ENCODE measurements at places on chromosomes 12 and 14.

DNA sequence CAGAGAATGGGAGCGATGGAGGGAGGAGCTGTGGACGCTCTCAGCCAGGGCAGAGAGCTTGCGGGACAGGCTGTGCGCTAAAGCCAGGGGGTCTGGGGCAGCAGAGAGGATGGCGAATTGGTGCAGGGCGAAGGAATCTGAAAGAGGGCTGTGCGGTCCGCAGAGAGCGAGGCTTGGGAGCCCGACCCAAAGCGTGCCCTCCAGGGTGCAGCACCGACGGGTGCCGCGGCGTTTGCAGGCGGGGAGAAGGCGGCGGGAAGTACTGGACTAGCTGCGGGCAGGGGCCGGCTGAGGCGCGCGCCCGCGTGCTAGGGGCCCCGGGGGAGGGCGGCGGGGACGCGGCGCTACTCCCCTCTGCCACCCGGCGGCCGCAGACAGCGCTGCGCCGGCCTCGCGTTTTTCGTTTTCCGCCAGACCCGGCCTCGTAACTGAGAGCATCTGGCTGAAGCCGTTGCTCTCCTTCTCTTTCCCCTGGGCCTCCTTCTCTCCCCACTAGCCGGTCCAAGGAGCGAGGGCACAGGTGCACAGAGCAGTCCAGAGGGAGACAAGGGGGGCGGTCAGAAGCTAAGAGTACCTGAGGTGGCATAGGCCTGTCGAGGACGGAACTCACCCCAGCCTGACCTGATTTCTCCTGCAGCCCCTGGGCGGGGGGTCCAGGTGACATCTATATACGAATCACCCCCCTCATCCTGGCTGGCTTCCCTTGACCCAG lies 24.9 kb downstream of the SLC6A12 start:
- no peak for DNase-seq

- DNase-seq, result no peak
Observed at GRCh38 chr12:110314308-110314707, 33.3 kb downstream of the ATP2A2 start.

DNA sequence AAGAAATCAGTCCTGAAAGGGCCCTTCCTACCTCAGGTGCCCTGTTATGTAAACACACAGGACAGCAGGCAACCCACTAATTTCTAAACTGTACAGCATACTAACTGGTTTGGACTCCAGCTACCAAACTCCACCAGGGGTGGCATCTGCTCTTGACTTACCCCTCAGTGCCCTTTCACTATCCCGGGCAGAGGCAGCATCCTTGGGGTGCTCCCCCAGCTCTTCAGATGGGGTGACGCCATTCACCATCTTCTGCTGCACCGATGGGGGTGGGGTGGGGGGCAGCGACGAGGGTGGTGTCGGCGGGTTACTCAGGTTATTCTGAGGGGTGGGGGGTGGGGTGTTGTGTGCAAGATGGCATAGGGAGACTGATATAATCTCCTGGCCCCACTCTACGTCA lies 11.5 kb upstream of the PRKAG1 start:
- DNase-seq, result no peak

GRCh38 chr12:1797991-1798640 lies 22.2 kb upstream of the LRTM2 start:
- no peak for DNase-seq

- no peak for DNase-seq
Observed at GRCh38 chr12:106145539-106146447, 7.0 kb upstream of the NUAK1 start.

GRCh38 chr14:75934998-75935628 lies 46.7 kb downstream of the TGFB3 start:
- peak; percentile 50 for DNase-seq

DNA sequence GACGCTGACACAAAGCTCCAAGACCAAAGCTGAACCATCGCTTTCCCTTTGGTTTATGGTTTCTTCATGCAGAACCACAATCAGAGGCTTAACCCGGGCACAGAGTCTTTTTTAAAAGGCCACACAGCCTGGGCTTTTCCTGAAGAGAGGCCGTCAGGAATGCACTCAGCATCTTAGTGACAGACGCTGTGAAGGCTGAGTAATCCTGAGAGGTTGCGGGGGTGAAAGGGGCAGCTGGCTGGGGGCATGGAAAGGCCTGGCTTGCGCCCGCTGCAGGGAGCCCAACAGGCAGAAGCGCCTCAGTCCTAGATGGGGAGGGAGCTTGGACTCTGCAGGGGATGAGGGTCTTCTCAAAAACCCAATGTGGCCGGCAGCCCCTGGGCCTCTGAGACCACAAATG lies 13.6 kb downstream of the CTDSP2 start:
- no peak for DNase-seq

DNA sequence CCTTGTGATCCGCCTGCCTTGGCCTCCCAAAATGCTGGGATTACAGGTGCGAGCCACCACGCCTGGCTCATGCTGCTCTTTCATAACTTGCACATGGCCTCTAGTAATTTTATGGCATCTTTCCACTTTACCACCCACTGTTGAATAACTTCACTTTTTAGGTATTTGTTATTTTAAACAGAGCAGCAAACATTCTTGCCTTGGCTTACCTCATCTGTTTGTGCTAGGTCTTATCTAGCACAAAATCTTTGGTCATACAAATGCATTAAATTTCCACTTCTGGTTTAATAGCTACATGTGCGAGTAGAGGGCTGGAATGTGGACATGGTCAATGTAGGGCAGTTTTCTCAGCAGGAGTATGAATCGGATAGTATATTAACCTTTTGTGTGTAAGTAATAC lies 38.8 kb upstream of the ATF7IP start:
- no peak for DNase-seq

- DNase-seq, result no peak
Observed at GRCh38 chr12:92436856-92437255, 265.9 kb upstream of the PLEKHG7 start.

GRCh38 chr14:70029296-70030132 lies 150.3 kb downstream of the SMOC1 start:
- peak; percentile 31 for DNase-seq

DNA sequence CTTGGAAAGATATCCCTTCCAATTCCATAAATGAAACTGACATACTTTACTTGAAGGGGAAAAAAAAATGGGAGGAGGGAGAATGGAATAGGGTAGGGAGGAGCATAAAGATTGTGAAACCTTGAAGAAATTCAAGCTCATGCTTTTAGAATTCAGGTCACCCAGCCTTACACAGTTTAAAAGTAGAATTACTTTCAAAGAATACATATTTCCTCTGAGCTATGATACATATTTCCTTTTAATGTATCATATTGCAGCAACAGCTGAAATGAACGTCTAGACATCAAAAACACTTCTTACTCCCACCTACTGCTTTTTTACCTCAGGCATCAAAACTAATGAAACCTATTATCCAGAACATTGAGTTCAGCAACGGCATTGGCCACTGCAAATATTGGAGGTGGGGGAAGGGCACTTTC lies 156.0 kb downstream of the MED13L start:
- peak; percentile 13 for DNase-seq

- DNase-seq, result no peak
Observed at GRCh38 chr12:109988274-109988673, 7.9 kb downstream of the GIT2 start.

GRCh38 chr12:89663577-89664357 lies 44.9 kb downstream of the ATP2B1 start:
- no peak for DNase-seq

- DNase-seq, result no peak
Observed at GRCh38 chr14:103436533-103436932, 51.3 kb downstream of the MARK3 start.

DNA sequence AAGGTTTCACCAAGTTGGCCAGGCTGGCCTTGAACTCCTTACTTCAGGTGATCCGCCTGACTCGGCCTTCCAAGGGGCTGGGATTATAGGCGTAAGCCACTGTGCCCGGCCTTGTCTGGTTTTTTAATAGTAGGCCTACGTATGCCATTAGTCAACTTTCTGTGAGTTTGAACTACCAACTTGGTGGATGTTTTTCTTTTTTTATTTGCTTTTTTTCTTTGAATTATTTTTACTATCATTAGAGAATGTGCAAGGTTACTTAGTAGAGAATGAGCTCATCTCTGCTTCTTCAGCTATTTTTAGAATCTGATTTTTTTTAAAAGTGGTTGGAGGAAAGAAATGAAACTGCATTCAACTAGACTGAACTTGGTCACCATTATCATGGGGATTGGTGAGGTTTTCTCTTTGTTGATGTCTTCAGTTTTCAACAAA lies 51.4 kb downstream of the HMGA2 start:
- DNase-seq, result no peak

DNA sequence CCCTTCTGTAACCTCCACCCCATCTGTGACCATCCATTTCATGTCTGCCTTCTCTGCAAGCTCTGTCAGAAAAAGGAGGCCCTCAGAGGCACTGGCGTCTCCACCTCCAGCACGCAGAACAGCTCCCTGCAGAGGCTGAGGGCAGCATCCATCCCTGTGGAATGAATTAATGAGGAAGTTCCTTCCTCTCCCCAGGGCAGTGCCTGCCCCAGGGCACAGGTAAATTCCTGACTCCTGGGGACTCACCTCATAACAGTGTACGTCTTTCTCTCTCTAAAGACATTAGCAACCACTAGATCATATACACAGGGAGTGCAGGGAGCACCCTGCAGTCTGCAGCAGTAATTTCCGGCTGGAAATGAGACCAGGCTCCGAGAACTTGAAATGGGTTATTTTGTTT lies 155.0 kb upstream of the TMEM132C start:
- DNase-seq, result no peak
